ENCODE measurements at places on chromosomes 5 and 9. TPM values are rescaled to one million over a fixed set of nuclear protein-coding genes. Genes with fewer than 3 reads are reported as not detected.

The PCDHGA3 gene
- not detected for total RNA-seq

GRCh38 chr5:39689919-39690318 lies 265.1 kb upstream of the DAB2 start:
- DNase-seq: no peak

The TLE1 gene
- 1.0 TPM for total RNA-seq

The MPDZ gene
- total RNA-seq: not detected

DNA sequence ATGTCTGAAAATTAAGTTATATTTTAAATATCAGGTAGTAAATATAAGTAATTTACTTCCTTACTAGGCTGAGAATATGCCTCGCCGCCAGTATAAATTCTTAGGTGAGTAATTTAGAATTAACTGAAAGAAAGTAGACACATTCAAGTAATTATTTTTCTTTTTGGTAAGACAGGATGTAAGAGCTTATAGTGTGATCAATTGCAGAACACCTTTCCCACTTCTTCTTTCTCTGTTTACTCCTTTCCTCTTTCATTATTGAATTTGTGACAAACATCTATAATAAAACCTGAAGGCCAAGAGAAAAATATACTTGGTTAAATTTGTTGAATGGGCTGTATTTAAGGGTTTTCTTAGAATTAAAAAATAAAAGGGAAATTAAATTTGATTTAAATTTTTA lies 195.1 kb upstream of the CDKN2B start:
- DNase-seq: no peak

The APBB3 gene
- total RNA-seq: 12.8 TPM
